ENCODE measurements at places on chromosomes 7 and 10.

DNA sequence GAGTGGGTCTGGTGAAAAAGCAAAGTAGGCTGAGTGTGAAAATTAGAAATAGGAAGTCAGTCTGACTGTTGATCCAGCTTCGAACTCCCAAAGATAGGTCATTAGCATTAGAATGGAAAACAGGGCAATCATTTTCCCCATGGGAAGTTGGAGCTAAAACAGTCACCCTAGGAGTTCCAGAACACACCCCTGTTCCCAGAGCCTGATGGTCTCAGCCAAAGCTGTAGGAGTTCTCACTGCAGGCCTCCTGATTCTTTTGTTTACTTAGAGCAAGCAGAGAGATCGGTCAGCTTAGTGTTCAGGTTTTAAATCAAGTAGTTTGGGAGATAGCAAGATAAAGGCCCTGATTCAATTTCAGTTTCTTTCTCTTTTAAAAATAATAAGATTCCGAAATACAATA lies 28.8 kb upstream of the JCAD start:
- no peak for DNase-seq

DNA sequence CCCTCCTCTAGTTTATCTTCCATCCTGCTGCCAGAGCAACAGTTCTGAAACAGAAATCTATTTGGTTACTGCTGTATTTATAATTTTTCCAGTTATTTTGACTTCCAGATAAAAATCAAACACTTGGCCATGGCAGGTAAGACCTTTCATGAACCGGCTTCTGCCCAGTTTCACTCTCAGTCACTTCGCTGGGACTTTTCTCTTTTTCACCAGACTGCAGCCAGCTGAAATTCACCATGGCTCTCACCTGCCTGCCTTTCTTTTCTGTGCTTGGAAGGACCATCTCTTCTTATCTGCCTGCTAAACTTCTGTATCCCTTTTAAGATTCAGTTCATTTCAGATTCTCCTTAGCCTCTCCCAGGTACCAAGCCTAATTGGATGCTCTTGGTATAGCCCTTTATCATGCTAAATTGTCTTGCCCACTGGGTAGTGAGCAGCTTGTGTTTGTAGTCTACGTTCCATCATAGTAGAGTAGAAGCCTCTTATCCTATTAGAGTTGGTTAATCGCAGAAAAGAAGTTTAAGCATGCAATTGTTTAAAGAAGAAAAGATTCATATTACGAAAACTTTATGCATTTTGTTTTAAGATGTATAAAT lies 71.7 kb downstream of the TAF3 start:
- DNase-seq = no peak

GRCh38 chr7:102849079-102849478 lies 63.7 kb upstream of the LRRC17 start:
- DNase-seq = no peak

DNA sequence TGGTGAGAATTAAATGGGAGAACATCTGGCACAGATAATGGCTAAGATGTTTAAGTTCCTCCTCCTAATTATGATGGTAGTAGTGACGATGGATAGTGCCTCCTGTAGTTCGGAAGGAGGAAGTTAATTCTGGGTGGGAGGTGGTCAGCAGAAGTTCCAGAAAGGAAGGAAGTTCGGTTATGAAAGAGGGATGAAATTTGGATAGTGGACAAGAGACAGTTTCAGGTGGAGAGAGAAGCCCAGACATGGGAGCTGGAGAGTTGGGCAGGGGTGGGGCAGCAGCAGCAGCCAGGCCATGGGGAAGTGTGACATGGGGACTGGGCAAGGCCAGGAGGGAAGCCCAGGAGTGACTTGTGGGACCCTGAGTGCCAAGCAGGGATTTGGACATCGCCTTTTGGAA lies 99.5 kb downstream of the CCNY start:
- DNase-seq = no peak

GRCh38 chr10:44263771-44264170 lies 121.1 kb downstream of the CXCL12 start:
- DNase-seq = no peak

GRCh38 chr10:102468683-102469082 lies 17.3 kb upstream of the C10orf95 start:
- no peak for DNase-seq

DNA sequence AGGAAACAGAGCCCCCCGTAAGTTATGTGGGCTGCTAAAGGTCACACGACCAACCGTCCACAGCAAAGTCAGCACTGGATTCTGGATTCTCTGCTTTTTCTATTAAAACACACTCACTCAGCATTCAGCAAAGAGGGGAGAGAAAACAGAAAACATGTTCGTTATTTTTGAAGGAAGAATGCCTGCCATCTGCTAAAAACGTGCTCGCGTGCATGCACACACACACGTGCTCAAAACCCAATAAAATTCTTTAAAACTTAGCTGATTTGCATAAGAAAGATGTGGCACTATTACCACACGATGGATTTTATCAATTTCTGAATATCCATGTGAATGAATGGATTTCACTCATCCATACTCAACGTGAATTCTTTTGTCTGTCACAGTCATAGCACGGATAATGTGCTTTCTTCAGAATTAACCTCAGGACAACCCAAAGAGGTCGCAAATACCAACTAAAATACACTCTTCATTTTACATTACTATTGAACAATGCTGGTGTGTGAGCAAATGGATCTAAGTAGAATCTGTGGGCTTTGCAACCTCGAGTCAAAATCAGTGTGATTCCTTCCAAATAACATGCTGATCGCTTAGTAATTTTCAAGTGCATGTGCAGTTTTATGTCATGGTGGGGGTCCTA lies 40.8 kb downstream of the NRP1 start:
- DNase-seq = no peak

DNA sequence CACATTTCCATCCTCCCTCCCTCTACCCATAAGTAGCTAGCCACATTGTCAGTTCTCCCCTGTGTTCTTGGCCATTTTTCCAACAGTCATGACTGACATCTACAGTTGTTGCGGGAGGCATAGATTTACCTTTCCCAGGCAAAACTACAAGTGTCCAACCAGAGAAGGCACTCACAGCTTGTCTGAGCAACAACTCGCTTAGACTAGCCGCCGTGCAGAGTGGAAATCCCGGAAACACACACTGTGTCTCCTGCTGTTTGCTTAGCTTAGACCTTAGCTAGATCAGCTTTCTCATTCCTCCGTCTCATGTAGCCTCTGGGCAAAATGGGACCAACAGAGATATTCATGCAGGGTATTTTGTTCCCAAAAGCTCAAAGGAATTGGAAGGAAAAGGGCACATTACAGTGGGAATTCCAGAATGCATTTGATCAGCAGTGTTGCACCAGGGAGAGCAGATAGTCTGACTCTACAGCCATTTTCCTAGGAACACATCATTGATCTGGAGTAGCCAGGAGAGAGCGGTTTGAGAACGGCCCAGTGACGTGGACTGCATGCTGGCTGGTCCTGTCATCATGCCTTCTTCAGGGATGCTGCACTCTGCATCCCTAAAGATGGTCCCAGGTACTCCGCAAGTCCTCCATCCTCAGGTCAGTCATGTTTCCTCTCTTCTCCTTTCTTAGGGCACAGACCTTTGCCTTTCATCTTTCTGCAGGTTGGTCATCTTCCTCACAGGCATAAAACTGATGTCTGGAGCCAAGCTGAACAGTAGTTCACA lies 89.4 kb downstream of the C10orf90 start:
- no peak for DNase-seq

GRCh38 chr10:47182934-47183703 lies 116.9 kb upstream of the GDF10 start:
- no peak for DNase-seq

DNA sequence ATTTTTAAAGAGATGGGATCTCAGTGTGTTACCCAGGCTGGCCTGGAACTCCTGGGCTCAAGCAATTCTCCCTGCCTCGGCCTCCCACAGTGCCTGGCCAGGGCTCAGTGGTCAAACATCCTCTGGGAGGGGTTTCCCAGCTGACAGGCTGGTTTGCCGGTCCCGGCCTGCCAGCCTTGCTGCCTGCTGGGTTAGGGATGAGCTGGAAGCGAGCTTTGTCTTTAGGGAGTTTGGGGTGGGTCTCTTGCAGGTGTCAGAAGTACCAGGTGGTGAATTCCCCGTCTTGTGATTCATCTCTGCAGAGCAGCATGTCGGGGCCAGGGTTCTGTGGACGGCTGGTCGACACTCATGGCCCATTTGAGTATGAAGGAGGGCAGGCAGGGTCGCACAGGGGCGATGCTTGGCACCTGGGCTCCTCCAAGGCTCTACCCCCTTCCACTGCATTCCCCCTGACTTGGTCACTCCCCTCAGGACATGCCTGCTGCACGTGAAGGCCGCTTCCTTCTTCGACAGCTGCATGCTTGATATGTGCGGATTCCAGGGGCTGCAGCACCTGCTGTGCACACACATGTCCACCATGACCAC lies 30.3 kb downstream of the ZAN start:
- no peak for DNase-seq

- no peak for DNase-seq
Observed at GRCh38 chr10:77932016-77932715, 5.6 kb upstream of the DLG5 start.

GRCh38 chr7:79513261-79513660 lies 59.8 kb upstream of the MAGI2 start:
- DNase-seq = no peak
